ENCODE measurements at places on chromosomes 1 and 21.

DNA sequence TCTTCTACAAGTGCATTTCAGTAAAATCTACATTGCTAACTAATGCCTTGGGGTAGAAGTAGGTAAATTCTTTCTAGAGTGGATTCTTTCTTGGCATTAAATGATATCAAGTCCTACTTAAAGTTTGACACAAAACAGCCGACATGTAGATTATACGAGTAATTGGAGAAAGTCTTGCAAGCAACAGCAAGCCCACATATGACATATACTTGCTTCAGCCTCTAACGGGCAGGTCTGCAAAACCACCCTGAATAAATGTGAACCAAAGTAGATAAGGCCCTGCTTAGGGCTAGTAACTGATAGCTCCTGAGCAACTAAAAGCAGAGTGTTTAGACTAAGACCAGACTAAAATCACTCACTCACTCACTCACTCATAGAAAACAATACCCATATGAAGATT lies 203.2 kb downstream of the LTN1 start:
- DNase-seq: no peak

- DNase-seq: no peak
Measured at GRCh38 chr1:234924450-234925355, 203.9 kb downstream of the TOMM20 start.

DNA sequence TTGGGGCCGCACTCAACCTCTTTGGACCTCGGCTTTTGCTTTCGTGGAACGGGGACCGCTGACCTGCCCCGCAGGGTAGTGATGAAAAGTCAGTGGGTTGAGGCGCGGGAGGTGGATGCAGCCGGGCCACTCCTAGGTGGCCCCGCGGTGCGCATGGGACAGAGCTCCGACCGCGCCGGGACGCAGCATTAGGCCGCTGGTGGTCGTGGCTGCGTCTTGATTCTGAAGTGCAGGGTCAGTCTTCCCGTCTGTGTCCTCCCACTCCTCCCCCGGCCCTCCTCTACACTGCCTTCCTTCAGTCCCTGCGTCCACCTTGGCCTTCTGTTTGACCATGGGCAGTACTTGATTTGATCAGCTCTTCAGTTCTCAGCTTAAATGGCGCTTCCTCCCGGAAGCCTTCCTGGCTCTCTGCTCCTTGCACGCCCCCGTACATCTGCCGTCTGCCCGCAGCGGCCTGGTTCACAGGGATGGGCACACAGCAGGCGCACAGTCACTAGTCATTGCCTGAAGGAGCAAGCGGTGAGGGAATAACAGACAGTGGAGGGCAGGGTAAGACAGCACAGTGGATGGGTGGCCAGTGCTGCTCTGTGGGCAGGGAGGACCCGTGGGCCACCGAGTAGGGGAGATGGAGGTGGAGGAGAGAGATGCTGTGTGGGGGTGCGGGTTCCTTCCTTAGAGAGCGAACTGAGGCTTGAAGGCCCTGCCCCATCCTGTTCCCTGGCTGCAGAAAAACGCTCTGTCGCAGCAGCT lies 633 bp downstream of the THEMIS2 start:
- DNase-seq: no peak

- no peak for DNase-seq
Measured at GRCh38 chr1:151972542-151973248, 21.0 kb downstream of the S100A10 start.

DNA sequence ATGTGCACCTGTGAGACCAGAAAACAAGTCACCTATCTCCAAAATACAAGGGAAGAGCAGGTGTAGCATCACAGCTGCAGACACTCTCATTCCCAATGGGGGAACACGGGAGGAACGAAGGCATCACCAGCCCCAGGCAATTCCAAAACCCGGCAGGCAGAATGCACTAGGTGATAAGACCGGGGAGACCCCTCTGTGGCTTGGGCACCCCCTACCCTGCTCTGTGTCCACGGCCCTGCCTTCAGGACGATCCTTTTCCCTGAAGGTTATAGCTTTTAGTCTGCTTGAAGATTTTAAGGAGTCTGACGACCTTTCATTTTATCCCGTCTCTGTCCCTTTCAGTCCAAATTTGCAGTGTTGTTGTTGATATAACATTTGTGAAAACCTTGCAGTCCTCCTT lies 19.2 kb downstream of the TRPM2 start:
- no peak for DNase-seq

DNA sequence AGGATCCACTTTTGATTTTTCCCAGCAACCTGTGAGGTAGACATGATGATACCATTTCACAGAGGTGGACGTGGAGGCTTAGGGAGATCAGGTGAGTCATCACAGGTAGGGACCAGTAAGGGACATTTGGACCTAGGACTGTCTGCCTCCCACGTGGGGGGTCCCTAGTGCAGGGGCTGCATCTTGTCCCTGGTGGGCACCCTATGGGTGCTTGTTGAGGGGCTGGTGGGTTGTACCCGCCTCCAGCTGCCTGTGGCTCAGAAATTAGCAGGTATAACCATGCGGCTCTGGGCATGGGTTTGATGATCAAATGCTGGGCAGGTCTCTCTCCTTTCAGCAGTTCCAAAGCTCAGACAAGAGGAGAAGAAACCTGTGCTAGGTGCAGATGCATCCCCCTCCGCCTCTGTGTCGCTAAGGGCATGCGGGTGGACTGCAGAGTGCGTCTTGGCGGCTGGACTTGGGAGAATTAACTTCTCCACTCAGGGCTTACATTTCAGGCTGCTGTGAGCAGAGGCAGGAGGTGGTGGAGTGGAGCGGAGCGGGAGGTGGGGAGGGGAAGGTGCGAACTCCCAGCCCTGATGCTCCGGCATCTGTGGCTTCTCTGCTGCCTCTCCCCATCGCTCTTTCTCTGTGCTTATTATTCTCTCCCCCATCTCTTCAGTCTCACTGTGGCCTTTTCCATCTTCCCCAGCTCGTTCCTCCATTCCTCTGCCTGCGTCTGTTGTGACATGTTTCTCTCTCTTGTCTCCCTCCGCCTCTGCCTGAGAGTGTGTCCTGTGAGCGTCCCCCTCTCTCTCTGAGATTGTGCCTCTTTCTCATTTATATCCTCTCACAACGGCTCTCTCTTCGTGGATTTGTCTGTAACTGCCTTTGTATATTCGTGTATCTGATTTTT lies 146.8 kb downstream of the PTPRU start:
- DNase-seq: no peak

GRCh38 chr1:236377832-236378535 lies 16.1 kb upstream of the EDARADD start:
- DNase-seq: no peak

DNA sequence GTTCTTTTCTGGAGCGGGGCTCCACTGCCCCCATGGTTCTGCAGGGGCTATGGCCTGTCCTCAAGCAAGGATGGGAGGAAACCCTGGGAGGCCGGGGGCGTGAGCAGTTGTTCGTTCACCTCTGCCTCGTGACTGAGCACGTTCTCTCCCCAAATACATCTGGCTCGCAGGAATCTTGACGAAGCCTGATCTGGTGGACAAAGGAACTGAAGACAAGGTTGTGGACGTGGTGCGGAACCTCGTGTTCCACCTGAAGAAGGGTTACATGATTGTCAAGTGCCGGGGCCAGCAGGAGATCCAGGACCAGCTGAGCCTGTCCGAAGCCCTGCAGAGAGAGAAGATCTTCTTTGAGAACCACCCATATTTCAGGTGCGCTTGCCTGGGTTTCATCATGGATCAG lies 15.5 kb downstream of the MX1 start:
- DNase-seq: no peak

- no peak for DNase-seq
Measured at GRCh38 chr1:162736633-162737067, 53.9 kb upstream of the HSD17B7 start.

GRCh38 chr1:223538981-223539380 lies 126.5 kb downstream of the CAPN8 start:
- no peak for DNase-seq

GRCh38 chr21:14675774-14676530 lies 129.8 kb upstream of the SAMSN1 start:
- no peak for DNase-seq

DNA sequence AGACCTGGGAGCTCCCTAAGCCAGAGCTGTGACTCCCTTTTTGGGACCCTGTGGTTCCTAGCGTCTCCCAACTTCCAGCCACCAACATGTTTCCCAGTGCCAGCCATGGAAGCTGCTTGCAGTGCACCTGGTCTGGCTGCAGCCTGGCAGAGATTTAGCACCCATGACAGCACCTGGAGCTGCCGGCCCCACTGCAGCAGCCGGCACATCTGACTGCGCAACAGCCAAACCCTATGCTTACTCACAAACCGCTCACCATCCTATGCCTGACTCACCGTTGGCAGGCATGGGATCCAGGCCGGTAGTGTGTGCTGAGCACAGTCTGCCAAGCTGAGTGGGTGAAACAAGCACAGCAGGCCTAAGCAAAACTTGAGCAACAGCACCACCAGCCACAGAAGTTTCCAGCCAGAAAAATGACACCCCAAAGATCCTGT lies 435.9 kb upstream of the PRMT6 start:
- DNase-seq: no peak

- no peak for DNase-seq
Measured at GRCh38 chr21:41121785-41122415, 46.1 kb upstream of the BACE2 start.

- no peak for DNase-seq
Measured at GRCh38 chr1:42333662-42334239, 1.3 kb downstream of the FOXJ3 start.

- no peak for DNase-seq
Measured at GRCh38 chr1:41291195-41291594, 49.1 kb upstream of the SCMH1 start.

GRCh38 chr1:30900931-30901560 lies 7.5 kb downstream of the SDC3 start:
- DNase-seq: no peak

- DNase-seq: no peak
Measured at GRCh38 chr1:92944901-92945747, 16.1 kb downstream of the DIPK1A start.

DNA sequence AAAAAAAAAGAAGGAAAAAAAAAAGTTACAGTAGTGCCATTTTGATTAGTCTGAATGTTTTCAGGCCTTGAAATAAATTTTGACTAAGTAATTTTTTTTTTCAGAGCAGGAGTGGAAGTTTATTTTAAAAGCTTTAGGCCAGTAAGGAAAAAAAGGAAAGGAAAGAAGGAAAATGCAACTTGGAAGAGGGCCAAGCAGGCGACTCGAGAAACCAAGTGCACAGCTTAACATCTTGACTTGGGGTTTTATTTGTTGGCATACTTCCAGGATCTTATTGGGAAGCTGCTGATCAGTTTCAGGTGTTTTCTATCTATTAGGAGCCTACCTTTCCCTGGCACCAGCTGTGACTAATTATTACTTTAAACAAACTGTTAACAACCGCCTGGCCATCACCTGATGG lies 41.7 kb downstream of the ATF3 start:
- no peak for DNase-seq

DNA sequence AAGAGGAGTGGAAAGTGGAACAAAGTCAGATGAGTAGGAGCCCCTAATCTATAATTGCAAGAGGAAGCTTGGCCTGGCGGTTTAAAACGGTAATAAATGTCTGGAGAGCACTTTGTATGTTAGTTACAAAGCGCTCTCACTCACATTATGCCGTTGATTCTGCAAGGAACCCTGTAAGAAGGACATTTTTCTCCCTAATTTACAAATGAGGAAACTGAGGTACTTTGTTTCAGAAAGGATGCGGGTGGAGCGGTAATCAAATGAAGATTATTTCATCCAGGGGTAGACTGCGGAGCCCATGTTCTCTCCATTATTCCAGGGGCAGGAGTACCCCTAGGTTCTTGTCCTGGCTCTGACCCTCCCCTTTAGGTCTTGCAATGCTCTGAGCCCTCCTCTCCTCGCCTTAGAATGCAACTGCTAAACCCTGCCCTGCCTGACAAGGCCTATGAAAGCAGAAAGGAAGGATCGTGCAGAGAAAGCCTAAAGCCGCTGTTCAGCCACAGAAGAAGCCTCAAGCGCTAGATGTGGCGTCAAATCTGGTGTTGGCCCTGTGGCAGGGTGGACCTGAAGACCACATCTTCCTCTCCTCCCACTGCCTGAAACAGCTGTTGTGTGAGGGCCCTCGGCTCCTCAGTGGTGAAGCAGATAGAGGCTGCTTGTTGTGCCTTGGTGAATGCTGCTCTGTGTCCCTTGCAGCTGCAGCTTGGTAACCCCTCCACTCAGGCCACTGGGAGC lies 588 bp upstream of the PACC1 start:
- no peak for DNase-seq

GRCh38 chr1:31497601-31498000 lies 78.7 kb upstream of the TINAGL1 start:
- no peak for DNase-seq

DNA sequence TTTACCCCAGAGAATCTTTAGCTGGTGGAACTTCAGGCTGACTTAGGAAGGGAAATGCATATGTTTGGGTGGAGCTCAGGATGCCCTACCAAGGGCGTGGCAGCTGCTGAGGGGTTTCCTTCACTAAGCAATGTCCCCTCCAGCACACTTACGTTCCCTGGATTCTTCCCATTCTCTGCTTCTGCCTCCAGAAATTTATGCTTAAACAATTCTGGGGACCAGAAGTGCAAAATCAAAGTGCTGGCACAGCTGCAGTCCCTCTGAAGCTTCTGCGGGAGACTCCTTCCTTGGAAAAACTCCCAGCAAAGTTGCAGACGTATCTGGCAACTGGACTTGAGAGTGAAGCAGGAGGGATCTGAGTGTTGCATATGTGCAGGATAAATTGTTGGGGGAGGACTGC lies 402.8 kb downstream of the PCP4 start:
- no peak for DNase-seq

DNA sequence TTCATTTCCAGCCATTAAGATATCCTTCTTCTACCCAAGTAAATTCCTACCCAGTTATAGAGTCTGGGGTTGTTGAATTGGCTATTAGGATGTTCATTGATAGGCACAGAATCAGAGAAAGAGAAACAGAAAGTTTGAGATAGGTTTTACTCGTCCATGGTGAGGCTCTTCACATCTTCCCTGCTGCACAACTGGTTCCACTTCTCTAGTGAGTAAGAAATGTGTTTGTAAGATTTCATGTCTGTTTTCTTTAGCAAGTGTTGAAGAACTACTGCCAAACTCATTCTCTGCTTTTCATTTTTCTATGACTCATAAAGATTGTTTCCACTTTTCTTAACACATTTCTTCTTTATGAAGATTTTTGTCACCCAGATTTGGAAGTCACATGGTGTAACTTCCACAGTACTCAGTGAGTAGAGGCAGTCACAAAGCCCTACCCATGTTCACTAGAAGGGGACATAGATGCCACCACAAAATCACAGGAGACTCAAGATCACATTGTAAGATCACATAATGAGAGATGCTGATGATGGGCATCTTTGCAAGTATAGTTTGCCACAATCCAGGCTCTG lies 152.3 kb downstream of the SNX7 start:
- no peak for DNase-seq

- DNase-seq: no peak
Measured at GRCh38 chr1:206744683-206745082, 25.9 kb upstream of the IL19 start.

DNA sequence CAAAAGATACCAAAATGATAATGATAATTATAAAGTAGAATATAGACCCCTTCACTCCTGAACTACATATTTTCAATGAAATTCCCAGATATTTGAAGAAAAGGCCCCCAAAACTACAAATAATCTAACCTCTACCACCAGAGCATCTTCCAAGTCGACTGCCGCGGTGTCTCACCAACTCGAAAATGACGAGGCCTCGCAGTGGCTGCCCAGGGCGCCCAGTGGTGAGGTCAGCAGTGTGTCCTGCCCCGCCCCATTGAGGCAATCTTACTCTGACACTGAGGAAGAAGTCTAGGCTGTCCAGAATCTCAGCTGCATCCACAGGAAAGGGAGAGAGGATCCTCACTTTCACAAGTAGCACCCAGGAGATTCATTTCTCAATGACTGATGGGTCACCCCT lies 5.2 kb downstream of the DUSP10 start:
- no peak for DNase-seq

GRCh38 chr1:212040629-212041412 lies 5.3 kb downstream of the DTL start:
- DNase-seq: no peak

Data from cerebellar nuclear complex (tissue), 1 donor.